ENCODE measurements at places on chromosomes 7 and 10.

- no peak for DNase-seq
Observed at GRCh38 chr7:20343205-20343604, 12.5 kb downstream of the ITGB8 start.

DNA sequence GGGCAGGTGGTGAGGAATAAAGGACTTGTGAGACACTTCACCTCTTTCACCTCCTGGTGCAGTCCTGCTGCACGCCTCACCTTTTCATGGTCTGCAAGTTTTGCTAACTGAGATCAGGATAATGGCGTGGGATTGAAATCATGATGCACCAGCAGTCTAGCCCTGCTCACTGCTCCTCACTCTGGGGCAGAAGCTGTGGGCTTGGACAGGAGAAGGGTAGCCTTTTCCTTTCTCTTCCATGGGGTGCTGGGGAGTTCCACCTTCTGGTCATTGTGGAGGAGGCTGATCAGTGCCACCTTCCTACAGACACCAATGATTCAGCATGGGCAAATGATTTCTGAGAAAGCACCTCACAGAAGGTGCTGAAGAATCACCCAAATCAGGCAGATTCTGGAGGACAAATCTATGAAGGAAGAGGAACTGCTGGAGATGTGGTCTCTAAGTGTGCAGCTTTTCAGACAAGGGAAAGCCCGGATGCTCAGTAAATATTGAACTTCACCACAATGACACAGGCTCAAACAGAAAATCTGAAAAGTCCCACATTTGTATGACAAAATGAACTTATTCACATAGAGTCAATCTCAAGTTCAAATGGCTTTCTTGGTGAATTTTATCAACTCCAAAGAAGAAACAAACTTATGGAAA lies 19.7 kb downstream of the MBL2 start:
- no peak for DNase-seq

GRCh38 chr7:108109221-108109908 lies 20.8 kb downstream of the LAMB4 start:
- DNase-seq, result no peak

DNA sequence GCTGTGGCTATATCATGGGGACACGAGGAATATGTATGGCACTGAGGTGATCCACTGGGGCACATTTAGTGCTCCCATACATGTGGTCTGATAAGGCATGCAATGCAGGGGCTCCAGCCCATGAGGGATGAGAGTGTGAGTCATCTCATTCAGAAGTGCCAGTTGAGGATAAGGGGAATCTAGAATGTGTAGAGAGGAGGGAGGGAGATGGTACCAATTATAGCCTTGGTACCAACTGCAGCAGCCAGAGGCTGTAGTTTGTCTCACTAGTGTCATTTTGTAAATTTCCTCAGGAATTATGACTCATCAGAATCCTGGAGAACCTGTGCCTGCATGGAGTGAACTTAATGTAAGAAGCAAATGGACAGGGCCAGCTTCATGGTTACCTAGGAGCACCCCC lies 46.2 kb downstream of the LAMB4 start:
- no peak for DNase-seq

GRCh38 chr10:729213-729612 lies 39.7 kb upstream of the DIP2C start:
- DNase-seq, result no peak

DNA sequence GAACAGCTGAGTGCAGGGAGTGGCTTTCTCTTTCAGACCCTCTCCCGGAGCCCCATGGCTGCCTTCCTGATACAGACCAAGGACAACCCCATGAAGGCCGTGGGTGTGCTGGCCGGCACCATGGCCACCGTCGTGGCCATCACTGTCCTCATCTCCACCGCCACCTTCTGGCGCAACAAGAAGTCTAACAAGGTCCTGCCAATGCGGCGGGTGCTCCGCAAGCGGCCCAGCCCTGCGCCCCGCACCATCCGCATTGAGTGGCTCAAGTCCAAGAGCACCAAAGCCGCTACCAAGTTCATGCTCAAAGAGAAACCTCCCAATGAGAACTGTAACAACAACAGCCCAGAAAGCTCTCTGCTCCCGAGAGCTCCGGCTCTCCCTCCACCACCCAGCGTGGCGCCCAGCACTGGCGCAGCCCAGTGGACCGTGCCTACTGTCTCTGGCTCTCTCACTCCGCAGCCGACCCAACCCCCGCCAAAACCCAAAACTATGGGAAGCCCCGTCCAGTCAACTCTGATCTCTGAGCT lies 11.2 kb downstream of the LRIT2 start:
- DNase-seq, result no peak

- no peak for DNase-seq
Observed at GRCh38 chr10:56871160-56871668, 510.2 kb upstream of the ZWINT start.
